ENCODE measurements at places on chromosomes 5 and 9.

GRCh38 chr5:38874948-38875456 lies 29.2 kb downstream of the OSMR start:
- DNase-seq, result no peak

GRCh38 chr9:136197084-136197875 lies 7.6 kb downstream of the LHX3 start:
- DNase-seq, result no peak

DNA sequence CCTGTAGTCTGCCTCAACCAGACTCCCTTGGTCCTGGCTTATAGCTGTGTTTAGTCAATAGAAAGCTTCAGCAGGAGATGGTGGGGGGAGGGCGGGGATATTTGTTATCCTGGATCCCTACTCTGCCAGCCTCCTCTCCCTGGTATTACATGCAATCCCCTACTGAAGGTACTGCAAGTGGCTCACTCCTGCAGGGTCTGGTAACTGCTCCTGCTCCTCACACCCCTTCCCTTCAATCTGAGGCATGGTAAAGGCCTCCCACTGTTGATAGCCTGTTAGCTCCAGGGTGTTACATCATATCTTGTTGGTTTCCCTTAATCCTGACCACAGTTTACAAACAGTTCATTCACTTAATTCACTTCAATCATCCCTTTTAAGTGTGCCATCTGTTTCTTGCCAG lies 137.5 kb downstream of the AP3B1 start:
- no peak for DNase-seq

DNA sequence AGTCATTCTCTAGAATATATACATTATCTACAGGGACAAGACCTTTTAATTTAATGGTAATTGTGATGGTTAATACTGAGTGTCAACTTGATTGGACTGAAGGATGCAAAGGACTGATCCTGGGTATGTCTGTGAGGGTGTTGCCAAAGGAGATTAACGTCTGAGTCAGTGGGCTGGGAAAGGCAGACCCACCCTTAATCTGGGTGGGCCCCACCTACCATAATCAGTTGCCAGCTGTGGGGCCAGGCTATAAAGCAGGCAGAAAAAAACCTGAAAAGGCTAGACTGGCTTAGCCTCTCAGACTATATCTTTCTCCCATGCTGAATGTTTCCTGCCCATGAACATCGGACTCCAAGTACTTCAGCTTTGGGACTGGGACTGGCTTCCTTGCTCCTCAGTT lies 112.2 kb upstream of the SMC2 start:
- no peak for DNase-seq

GRCh38 chr5:159105145-159106053 lies 5.7 kb upstream of the EBF1 start:
- no peak for DNase-seq

- DNase-seq, result no peak
These were observed 22.4 kb downstream of the DDX31 start for GRCh38 chr9:132647355-132647754.

DNA sequence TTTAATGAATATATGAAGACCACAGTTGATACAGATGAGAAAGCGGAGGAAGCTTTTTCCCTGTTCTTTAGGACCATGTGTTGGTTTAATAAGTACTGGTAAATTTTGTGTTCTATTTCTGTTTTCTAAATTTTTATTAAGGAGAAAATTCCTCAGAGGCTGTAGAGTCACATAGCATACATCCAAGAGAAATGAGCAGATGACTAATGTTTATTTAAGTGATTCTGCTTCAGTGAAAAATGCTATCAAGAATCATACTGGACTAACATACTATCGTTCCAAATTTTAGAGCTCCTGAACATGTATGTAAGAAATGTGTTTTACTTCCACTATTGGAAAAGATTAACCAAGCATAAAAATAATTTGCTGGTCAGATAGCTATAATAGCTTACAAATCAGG lies 115.0 kb downstream of the KIAA1958 start:
- no peak for DNase-seq

DNA sequence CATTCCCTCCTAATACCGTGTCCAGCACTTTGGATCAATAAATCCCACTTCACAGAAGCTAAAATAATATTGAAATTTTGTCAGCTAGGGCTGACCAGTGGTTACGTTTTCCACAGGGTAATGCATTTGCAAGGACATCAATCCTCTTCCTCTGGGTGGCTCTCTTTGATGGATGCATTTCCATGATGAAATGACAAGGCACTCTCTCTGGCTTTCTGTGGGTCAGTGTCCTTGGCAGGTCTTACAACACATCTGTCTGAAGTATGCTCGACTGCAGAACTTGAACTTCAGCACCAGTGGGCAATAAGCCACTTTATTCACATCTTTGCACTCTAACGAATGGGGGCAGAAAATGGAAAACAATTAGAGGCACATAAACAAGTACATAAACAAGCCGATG lies 330.1 kb downstream of the ADAMTS6 start:
- no peak for DNase-seq

- DNase-seq, result no peak
These were observed 429.8 kb downstream of the SPATA31D1 start for GRCh38 chr9:82418334-82418733.

DNA sequence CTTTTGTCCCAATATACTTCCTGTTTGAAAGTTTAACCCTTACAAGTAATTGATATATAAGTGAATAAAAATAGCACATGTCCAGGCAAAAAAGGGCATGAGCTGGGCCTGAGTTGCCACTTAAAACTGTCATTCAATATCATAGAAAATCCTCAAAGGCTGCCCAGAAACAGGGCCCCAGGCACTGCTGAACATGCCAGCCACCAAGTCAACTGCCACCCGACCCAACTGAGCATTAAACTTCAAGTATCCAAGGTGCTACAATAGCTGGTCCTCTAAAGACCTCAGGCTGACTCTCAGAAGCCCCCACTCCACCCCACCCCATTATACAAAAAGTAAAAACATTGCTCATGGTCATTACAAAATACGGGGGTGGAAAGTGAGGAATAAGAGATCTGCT lies 83.7 kb downstream of the CEMIP2 start:
- no peak for DNase-seq

- DNase-seq, result no peak
These were observed 233.3 kb downstream of the PCSK1 start for GRCh38 chr5:96199713-96200183.

DNA sequence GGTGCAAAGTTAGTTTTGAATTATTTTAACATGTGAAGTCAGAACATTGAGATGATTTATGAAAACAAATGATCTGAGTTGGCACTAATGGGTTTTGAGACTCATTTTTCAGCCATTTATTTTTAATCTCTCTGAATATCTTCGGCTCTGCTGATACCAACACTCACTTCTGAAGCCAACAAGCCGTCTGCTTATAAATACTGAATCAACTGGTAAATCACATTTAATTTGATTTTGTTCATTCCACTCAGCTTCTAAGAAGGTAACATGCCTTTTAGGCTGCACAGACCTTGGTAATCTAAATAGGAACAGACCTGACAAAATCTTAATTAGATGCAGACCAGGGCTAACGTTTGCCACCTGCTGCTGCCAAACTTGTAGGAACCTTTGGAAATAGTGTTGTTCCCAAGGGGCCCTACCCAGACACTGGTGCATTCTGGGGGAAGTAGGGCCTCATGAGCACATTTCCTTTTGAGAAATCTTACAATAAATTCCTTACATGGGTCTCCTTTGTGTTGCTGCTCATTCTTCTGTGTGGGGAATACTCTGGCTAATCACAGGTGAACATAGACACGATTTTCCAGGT lies 182.2 kb downstream of the KCTD16 start:
- no peak for DNase-seq

DNA sequence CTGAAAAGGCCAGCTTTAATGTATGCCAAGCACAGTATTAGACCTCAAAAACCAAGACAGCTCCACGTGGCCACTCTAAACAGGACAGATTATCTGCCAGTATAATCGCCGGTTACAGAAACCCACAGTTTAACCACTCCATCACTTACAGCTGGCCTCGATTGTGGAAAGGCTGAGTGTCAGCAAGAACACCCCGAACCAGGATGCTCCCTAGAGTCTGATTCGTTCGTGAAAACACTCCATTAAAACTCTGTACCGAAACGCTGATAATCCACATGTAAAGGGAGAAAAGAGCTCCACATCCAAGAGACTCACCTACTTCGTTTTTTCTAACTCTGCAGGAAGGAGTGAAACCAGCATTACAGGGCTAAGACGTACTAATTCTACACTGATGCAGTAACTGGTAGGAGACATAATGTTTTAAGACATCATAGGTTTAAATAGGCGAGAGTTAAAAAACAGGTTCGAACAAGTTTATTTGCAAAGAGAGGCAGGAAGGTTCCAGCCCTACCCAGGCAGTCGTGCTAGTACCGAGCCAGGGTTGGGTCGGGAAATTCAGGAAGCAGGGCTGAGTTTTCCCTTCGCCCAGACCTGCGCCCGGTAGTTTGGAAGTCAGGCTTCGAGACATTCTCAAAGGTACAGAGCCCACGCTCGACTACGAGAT lies 949 bp downstream of the SERINC5 start:
- peak; percentile 38 for DNase-seq

GRCh38 chr5:55672477-55672911 lies 39.6 kb downstream of the SLC38A9 start:
- no peak for DNase-seq

- no peak for DNase-seq
These were observed 793.7 kb upstream of the RGMB start for GRCh38 chr5:97979740-97980139.

- DNase-seq, result no peak
These were observed 57.5 kb downstream of the VAV2 start for GRCh38 chr9:133934482-133935232.

GRCh38 chr9:6407778-6408177 lies 5.2 kb upstream of the UHRF2 start:
- no peak for DNase-seq

- DNase-seq, result no peak
These were observed 43.1 kb downstream of the TRIO start for GRCh38 chr5:14186059-14186830.

DNA sequence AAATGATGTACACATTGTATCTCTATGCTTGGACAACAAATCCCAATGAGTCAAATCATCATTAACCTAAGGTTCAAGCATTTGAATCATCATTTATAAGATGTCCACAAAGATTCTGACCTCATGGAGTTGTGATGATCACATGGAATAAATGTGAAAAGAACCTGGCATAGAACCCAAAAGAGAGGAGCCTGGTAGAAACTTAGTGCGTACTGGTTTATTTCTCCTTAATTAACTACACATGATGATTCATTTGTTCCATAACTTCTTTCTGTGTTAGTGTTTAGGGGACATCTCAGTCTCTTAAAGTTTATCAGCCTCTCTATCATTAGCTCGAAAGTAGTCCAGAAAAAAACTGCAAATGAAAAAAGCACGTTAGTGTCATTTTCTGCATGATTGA lies 411.6 kb downstream of the BRINP1 start:
- DNase-seq, result no peak

GRCh38 chr9:75866273-75866871 lies 24.1 kb upstream of the PCSK5 start:
- DNase-seq, result peak; percentile 51

DNA sequence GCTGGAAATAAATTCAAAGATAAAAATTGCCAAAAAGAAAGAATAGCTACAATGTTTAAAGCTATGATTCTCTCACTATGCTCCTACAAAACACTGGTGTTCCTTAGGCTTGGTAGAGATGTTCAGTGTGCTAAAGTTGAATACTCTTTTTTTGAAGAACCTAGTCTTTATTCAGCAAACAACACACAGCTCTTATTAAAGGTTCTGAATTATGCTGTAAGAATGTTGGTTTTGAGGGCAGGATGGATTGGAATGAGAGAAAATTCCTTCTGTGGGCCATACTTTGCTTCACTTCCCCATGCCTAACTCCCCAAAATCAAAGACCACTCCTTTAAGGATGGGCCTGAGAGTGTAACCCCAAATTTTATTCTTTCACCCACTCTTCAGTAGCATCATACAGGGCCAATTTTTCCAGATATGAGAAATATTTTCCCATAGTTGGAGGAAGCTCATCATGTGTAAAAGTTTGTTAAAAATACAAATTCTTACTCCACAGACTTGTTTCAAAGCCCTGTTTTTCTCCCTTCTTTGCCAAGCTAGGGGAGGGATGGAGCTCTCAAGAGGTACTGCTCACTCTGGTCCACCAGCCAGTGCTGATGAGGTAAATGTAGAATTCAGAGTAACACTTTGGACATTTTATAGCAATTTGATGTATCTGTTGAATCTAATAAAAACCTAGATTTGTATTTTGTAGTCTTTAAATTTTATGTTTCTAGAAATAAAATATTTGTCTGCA lies 99.3 kb downstream of the GDNF start:
- DNase-seq, result no peak

DNA sequence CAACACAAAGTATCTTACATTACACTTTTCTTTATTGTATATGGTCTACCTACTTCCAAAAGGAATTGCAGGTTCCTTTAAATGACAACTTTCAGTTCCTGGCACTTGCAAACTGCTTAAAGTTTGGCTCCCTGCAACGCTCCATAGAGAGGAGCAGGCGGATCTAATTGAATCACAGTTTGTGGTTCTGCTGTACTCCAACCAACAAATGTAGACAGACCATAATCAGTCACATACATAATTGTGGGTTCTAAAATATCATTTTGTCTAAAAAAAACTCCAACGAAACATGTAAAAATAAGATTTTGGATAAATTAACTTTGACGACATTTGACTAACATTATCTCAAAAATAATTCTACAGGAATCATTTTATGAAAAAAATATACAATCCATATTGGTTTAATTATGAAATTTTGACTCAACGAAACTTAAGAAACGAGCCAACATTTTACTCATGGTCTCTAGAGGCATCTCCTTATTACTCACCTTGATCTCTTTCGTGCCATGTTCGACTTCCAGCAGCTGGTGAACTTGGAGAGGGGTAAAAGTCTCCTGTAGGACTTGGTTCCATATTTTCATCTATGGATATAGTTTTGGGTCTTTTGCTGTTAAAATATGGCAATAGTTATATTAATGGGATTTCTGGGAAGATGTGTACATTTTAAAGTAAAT lies 167.6 kb downstream of the NFIB start:
- no peak for DNase-seq

DNA sequence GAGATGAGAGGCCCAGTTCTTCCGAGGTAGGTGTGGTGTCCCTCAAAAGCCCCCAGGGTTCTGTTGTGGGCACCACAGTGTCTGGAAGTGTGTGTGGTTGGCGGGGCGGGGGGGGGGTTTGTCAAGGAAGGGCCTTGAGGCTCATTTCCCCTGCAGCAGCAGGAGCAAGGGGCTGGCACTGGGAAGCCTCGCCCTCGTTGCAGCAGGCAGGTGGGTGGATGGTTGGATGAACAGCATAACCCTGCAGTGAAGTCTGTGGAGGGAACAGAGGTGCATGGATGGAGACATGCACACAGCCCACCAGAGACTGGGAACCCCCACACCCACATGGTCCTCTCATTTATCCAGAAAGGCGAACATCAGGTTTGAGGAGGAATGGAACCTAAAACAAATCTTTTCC lies 2.0 kb upstream of the SPATA31E1 start:
- DNase-seq, result no peak

Data from stimulated activated CD4-positive, alpha-beta T cell treated with anti-CD3 and anti-CD28 coated beads, Interleukin-2, amount 100 ng/mL, for 24 hours (primary cell).